RCC 7860 (cell line): ENCODE measurements at places on chromosomes 1 and 21.

- no peak for DNase-seq
Measured at GRCh38 chr1:228963795-228964177, 228.5 kb downstream of the RHOU start.

DNA sequence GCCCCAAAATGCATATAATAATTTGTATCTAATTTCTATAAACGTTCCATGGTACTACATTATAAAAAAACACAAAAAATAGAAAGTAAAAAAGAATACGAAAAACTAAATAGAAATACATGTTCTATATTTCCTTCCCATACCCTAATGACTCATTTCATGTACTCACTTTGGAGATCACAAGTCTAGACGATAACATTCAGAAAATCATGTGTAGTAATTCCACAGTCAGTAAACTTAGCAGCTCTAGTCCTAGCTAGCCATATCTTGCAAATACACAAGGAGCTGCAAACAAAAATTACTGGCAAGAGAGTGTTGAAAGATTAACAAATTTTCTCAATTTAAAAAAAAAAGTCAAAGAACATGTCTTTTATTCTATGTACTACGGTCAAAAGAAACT lies 1.4 kb downstream of the GOLPH3L start:
- no peak for DNase-seq

DNA sequence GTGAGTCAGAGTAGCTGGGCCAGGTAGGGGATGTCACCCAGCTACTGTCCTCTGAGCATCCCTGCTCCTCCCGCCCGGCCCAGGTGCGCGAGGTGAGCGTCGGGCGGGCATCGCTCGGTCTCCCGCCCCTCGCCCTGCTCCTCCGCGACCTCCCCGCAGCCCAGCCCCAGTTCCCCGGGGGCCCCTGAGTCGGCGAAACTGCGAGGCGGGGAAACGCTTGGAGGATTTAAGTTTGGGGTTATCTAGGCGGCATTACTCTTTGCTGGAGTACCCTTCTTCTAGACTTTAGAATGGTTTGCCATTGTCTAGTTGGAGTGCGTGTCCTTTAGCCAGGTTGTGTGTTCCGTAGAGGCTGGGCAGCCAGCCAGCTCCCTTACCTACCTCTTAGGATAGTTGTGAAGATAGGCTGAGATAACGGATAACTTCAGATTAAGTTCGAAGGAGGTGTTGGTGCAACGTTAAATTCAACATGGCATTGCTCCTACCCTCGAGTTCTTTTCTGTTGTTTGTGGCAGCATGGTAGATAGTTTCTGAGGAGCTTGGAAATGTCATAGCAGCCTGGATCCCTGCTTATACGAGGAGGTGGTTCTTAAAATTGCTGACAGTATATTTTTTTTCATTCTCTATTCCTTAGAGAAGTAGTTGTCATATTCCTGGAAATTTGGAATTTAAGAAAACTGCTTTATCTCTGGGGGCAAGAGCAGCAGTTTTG lies 697 bp downstream of the AGO3 start:
- no peak for DNase-seq

GRCh38 chr1:47563201-47563600 lies 125.4 kb downstream of the FOXD2 start:
- DNase-seq, result no peak

DNA sequence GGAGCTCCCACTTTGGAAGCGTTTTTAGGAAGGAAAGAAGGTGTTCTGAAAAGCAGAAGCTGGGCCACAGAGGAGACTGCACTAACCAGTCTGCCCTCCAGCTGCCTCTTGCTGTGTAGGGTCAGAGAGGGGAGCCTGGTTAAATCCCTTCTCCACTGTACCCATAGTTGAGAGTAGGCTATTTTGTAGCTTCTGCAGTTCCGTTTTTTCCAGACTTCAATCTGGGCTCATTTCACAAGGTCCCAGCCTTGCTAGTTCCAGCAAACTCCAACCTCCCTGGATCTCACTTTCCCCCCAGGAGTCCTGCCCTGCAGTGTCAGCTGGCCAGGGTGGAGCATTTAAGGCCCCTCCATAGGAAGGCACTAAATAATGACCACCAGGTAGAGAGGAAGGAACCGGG lies 11.0 kb downstream of the TNN start:
- DNase-seq, result no peak

DNA sequence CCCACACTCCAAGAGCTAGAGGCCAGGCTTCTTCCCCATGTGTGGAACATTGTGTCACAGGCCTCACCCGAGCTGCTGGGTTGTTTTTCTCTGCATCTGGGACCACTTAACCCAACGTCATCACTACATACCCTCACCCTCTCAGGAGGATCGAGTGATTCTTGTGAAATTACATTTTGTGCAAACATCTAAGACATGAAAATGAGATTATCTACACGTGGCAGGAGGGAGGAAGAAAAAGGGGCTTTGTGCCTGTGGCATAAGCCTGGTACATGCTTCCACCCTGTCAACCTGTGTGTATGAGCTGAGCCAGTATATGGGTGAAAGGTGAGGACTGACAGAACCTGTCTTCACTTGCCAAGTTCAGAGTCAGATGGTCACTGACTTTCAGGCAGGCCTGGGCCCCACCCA lies 1.6 kb downstream of the CPT2 start:
- no peak for DNase-seq

GRCh38 chr1:64033667-64034220 lies 169.7 kb upstream of the UBE2U start:
- no peak for DNase-seq

DNA sequence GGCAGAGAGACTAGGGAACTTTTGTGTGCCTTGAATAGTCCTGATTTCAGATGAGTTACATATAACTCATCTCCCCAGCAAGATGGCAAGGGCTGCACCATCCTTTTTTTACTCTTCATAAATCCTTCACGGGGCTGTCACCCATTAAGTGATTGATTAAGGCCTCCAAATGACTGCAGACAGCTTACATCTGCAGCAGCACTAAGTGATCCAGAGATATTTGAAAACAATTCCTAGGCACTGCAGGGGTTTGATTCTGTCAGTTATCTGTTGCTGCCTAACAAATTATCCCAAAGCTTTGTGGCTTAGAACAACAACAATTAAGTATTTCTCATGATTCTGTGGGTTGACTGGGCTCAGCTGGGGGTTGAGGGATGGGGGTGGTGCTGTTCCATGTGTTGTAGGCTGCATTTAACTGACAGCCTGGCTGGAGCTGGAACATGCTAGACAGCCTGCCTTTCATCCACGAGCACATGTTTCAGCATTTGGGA lies 19.3 kb downstream of the TEX38 start:
- no peak for DNase-seq

DNA sequence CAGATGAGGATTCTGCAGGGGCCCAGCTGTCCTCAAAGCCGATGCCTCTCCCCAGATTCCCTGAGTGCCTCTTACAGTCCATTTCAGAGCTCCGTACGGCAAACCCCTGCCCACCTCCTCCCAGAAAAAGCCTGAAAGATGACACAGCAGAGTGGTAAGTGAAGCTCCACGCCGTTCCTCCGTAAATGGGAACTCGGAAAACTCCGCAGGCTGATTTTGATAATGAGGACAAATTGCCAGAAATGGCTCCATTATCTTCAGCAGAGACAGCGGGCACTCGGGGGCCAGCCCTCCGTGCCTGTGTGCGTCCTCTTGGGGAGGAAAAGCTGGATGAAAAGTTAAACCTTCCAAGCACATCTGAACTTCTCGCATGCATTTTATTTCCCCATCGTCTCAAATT lies 81.1 kb downstream of the NPHP4 start:
- no peak for DNase-seq

DNA sequence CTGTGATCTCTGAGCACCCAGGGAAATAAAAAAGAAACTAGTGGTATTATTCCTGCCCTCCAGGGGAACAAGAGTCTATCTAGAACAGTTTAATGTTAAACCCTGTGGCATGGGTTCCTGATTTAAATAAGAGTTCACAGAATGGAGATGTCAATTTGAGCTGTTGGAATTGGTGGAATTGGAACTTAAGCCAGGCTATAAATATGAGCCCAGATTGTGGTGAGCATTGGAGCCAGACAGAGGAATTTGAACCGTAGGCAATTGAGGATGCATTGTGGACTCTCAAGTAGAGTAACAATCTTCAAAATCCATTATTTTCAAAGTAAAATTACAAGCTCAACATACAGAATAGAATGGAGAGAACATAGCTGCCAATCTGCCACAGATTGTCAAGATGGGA lies 98.2 kb downstream of the NEK7 start:
- DNase-seq, result no peak

DNA sequence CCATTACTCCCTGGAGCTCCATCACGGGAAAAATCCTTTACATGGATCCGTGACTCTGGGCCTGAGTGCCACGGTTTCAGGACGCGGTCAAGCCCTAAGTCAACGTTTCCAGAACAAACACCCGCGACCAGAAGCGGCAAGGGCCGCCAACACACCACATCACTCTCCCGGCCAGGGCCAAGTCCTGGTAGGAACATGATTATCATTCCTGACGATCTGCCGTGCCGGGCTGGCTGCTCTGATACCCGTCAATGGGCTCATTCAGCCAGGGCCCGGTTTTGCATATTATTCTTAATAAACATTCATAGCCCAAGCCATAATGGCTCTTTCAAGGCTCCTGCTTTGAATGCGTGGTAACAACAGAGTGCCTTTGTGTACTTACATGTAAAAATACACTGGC lies 44.6 kb upstream of the SIM2 start:
- DNase-seq, result no peak

DNA sequence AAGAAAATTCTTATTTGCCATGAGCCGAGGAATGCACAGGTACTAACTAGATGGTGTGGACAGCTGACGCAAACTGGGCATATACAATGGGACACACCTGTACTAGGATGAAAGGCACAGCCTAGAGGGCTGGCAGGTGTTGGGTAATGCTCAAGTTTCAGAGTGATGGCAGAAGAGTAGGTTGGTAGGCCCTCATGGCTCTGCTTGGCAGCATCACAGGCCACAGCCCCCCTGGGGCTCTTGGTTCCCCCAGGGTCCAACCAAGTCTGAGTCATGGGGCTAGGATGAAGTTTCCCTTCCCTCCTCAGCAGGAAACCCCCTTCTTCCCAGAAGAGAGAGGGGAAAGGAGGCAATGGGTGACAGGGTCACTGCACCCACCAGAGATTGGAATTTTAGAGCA lies 35.2 kb downstream of the SPEN start:
- DNase-seq, result no peak

DNA sequence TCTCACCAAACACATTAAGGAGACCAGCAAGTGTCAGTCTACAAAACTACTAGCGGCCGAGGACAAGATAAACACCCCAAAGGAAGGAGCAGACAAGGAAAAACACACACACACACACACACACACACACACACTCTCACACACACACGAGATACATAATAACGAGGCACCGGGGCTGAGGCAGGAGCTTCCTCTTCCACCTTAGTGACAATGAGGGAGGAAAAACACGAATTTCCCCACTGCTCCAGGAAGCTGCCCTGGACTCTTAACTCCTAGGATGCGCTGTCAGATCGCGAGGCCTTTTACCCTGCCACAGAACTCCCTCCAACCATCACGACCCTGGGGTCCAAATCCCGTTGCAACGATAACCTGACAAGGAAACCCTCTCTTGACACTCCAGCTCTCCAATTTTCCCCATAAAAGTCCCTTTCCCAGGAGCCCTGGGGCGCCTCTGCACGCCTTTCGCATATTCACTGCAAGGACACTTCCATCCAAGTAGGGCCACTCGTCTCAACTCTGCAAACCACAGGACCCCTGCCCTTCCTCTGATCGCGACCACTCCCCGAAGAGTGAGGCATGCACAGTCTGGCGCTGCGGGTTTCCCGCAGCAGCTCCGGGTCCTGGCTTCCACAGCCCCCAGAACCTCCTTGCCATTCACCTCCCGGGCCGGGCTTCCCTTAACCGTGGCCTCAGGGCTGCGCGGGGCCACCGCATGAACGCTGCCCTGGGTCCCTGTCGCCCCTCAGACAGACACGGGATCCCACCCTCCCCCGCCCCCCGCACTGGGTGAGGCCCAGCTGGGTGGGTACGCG lies 581 bp downstream of the ETV3 start:
- DNase-seq, result no peak

GRCh38 chr1:147109041-147109440 lies 63.2 kb downstream of the PRKAB2 start:
- no peak for DNase-seq

- DNase-seq, result peak; percentile 93
Measured at GRCh38 chr1:32933742-32934322, 30.8 kb downstream of the RNF19B start.

DNA sequence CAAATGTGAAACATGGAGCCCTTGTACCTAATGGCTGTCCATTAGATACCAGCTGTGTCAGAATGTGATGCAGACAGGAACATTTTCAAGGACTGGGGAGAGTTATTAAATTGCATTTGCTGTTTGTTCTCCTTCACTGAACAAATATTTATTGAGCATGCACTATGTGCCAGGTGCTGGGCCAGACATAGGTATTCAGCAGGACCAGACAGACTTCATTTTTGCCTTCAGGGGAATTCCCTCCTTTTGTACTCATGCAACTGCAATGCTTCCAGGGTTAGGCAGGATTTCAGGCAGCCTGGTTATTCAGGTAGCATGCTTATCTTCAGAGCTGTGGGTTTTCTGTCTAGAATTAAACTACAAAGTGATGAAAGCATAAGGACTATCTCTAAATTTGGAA lies 64.2 kb upstream of the SMYD2 start:
- no peak for DNase-seq

DNA sequence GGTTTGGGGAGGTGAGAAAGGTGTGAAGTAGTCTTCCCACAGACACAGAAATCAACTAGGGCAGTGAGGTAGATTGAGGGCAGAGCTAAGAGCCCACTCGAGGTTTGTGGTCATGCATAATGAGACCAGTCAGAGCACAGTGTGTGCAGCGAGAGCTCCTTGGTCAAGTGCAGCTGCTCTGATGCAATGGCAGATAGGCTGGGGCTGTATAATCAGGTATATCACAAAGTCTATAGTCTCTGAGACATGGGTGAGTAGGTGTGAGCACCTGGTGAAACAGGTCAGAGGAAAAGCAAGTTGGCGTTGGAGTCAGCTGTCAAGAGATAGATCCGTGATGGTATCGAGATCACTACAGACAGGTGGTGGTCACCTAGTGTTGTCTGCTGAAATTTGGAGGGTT lies 17.6 kb downstream of the DSCAM start:
- no peak for DNase-seq

DNA sequence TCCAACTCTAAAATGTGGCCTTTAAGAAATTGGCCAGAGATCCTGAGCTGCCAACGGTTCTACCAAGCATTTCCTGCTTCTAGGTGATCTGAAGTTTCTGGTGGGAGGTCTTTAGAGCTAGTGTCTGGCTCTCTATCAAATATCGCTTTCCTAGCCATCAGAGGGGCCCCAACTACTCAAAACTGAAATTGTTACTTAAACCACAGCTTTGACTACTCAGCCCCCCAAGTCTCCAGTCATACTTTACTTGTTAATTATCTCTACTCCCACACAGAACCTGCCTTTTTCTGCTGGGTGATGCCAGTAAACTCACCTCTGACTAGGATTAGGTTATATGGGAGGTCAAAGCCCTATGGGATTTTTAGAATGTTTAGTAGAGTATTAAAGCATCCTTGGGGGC lies 95.1 kb downstream of the FASLG start:
- DNase-seq, result no peak

GRCh38 chr1:107525145-107525544 lies 384.3 kb downstream of the NTNG1 start:
- DNase-seq, result no peak

- peak; percentile 87 for DNase-seq
Measured at GRCh38 chr1:41712695-41713094, 206.0 kb downstream of the HIVEP3 start.

- DNase-seq, result peak; percentile 75
Measured at GRCh38 chr1:107139833-107140702, 771 bp upstream of the NTNG1 start.

- DNase-seq, result no peak
Measured at GRCh38 chr1:190193508-190194115, 284.1 kb downstream of the BRINP3 start.

- DNase-seq, result no peak
Measured at GRCh38 chr1:220028346-220028895, 17.9 kb downstream of the EPRS1 start.

GRCh38 chr1:19909971-19910370 lies 13.4 kb downstream of the PLA2G2E start:
- no peak for DNase-seq
